ENCODE measurements at places on chromosomes 4 and X. TPM values are rescaled to one million over a fixed set of nuclear protein-coding genes. Genes with fewer than 3 reads are reported as not detected.

NXF2B gene
- not detected for total RNA-seq

PDE6B gene
- 7.6 TPM for total RNA-seq

BANK1 gene
- 9.1 TPM for total RNA-seq

DNA sequence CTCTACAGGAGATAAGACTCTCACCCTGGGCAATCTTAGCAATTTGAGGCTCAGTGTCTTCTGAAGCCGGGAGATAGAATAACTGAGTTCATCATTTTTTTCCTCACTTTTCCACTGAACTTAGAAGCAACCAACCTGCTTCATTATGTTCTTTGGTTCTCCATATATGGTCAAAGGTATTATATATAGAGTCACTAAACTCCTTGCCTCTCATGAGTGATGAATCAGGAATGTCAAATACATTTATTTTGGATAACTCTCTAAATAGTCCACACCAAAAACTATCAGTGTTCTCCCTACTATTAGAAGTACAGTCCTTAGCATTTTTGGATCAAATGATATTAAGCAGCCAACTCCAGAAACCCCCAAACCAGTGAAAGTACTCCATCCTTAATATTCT, 421.5 kb upstream of the EPHA5 start:
- H3K36me3 ChIP-seq = no peaks in the 10 kb centered on the region
- H3K4me3 ChIP-seq = no peak overlapping the region
- H3K27me3 ChIP-seq = no peaks in the 10 kb centered on the region
- no peak for DNase-seq
- H3K4me1 ChIP-seq = no peaks in the 10 kb centered on the region

GRCh38 chr4:168710353-168710946, 213.6 kb downstream of the PALLD start:
- no peak overlapping the region for H3K27ac ChIP-seq
- H3K27me3 ChIP-seq = no peaks in the 10 kb centered on the region
- H3K4me3 ChIP-seq = no peak overlapping the region
- H3K36me3 ChIP-seq = no peaks in the 10 kb centered on the region
- no peaks in the 10 kb centered on the region for H3K4me1 ChIP-seq
- DNase-seq = no peak

DNA sequence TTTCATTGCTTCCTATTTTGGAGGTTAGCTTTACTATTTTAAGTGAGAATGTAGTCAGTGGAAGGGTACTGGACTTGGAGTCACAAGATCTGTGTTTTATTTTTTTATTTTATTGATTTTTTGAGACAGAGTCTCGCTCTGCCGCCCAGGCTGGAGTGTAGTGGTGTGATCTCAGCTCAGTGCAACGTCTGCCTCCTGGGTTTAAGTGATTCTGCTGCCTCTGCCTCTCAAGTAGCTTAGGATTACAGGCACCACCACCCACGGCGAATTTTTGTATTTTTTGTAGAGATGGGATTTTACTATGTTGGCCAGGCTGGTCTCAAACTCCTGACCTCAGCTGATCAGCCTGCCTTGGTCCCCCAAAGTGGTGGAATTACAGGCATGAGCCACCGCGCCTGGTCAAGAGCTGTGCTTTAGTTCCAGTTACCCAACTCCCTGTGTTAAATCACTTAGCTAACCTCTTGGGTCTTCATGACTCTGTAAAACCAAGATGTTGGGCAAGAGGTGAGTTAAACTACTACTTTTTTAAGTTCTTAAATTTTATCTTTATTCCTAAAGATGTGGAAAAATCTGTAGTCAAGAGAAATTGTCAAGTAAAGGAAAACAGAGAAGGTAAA, 11.2 kb downstream of the USP9X start:
- H3K4me1 ChIP-seq = peaks cover 3% of the 10 kb centered on the region
- no peak overlapping the region for H3K4me3 ChIP-seq
- H3K27ac ChIP-seq = no peak overlapping the region
- H3K36me3 ChIP-seq = no peaks in the 10 kb centered on the region
- no peaks in the 10 kb centered on the region for H3K27me3 ChIP-seq

- no peaks in the 10 kb centered on the region for H3K27me3 ChIP-seq
- H3K27ac ChIP-seq = no peak overlapping the region
- no peaks in the 10 kb centered on the region for H3K36me3 ChIP-seq
- no peaks in the 10 kb centered on the region for H3K4me1 ChIP-seq
- no peak overlapping the region for H3K4me3 ChIP-seq
- DNase-seq = no peak
Measured at GRCh38 chrX:19019996-19020395, 36.1 kb upstream of the PHKA2 start.

- DNase-seq = no peak
- H3K36me3 ChIP-seq = no peaks in the 10 kb centered on the region
- H3K27ac ChIP-seq = no peak overlapping the region
- H3K27me3 ChIP-seq = no peaks in the 10 kb centered on the region
- H3K4me1 ChIP-seq = no peaks in the 10 kb centered on the region
Measured at GRCh38 chrX:18640686-18641085, 31.2 kb downstream of the RS1 start.

DNA sequence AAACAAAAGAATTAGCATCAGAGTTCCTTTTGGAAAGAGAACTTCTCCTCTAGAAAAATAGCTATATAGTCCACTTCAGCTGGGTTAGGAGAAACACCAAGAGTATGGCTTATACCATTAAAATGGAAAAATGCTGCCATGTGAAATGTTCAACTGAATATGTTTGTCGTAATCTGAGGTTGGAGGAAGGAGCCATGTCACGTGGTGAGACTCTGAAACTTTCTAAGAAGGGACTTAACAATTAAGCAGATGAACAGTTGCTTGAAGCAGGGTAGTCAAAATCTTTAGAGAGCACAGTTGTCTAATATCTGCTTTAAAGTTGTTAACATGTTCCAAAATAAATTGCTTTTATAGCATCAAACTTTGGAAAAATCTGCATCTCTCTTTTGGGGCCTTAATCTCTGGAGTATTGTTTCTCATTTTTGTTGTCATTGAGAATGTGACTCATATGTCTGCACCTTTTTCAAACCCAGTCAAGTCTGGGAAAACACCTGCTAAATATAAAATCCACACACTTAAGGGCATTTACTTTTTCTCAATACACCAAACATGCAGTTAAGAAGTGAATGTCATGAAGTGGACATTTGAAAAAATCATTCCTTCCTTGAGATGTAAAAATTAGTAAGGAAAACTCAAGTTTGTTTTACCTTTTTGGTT, 168.8 kb upstream of the PDE5A start:
- no peak overlapping the region for H3K27ac ChIP-seq
- H3K36me3 ChIP-seq = no peaks in the 10 kb centered on the region
- no peak overlapping the region for H3K4me3 ChIP-seq
- DNase-seq = no peak
- H3K27me3 ChIP-seq = no peaks in the 10 kb centered on the region

DNA sequence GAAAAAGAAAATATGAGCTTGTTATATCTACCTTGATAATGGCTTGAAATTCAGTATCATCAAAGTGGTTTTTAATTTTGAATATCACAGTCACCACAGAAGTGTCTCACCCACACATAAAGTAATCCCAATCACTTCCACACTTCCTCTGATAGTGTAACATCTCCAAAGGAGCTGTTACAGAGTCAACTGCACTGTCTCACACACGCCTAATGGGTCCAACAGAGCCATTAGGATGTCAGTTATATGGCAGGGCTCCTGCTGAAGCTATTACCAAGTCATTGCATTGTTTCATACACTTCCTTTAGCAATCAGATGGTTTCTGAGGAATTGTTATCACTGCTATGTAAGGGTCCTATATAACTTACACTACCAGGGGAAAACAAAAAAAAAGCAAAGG, 432.1 kb upstream of the TEX13C start:
- no peak overlapping the region for H3K4me3 ChIP-seq
- H3K4me1 ChIP-seq = no peaks in the 10 kb centered on the region
- no peaks in the 10 kb centered on the region for H3K27me3 ChIP-seq
- no peak overlapping the region for H3K27ac ChIP-seq

DNA sequence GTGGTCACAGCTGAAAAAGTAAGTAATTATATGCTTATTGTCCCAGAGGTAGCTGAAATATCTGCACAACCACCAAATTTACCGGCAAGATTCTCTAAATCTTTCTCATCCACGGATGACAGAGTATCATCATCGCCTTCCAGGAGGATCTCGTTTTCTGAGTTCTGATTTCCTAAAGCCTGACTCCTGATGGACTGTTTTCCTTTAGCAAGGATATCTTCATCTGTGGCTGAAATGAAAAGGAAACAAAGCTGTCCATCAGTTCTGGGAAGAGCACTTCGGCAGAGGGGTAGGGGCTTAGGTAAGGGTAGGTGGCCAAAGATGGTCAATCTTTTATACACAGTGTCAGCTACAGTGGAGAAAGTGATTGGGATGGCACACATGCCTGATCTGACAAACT, 8.7 kb downstream of the MAB21L2 start:
- no peak overlapping the region for H3K27ac ChIP-seq
- no peak for DNase-seq
- H3K27me3 ChIP-seq = no peaks in the 10 kb centered on the region
- H3K36me3 ChIP-seq = peaks cover 9% of the 10 kb centered on the region
- no peaks in the 10 kb centered on the region for H3K4me1 ChIP-seq
